ENCODE measurements at places on chromosomes 7 and 10. TPM values are rescaled to one million over a fixed set of nuclear protein-coding genes. Genes with fewer than 3 reads are reported as not detected.

GRCh38 chr10:101889256-101890210, 45.9 kb upstream of the KCNIP2 start:
- peak; percentile 82 for DNase-seq

GRCh38 chr10:30751678-30752331, 122.3 kb upstream of the LYZL2 start:
- peak; percentile 68 for DNase-seq

DNA sequence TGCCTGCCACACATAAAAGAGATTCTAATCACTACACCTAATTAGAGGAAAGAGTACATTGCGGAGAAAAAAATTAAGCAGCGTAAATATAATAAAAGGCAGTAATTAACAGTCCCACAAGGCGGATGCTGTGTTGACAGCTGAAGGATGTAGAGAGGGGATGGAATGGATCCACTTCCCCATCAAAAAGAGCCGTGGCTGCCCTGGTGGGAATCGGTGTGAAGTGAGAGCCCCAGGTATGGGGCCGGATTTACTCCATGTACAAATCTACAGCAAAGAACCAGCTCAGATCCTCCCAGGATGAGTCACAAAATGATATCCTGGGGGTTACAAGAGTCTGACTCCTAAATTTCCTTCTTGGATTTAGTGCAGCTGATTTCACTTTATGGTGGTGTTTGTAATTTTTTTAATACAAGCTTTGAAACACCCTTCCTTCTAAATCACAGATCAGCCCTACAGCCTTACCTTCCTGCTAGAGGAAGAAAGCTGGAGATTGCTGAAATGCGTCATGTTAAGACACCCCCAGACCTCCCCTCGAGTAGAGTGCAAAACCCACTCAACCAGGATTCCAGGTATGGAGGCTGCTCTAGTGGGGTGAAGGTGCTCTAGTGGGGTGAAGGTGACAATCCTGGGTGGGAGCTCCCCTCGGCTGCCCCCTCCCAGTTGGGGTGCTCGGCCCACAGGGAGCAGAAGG, 398.4 kb downstream of the PLXNA4 start:
- DNase-seq = no peak

SPDYE16 gene
- not detected for total RNA-seq

DNA sequence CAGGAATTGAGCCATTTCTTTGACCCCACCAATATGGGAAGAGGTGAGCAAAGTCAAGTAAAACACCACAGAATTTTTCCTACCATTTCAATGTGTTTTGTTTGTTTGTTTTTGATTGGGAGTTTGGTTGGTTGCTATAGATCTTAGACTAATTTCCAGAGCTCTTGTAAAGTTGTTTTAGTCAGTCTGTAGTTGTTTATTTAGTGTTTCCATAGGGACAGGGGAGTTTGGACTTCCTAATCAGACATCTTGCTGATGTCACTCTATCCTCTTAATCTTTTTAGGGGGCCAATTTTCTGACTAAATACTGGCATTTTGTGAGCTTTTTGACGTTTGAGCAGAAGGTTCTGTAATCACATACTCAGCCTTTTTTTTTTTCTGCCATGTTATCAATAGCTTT, 266.9 kb downstream of the ABCA13 start:
- no peak for DNase-seq

Data from lung microvascular endothelial cell (primary cell).